ENCODE measurements at places on chromosomes 6 and 20.

DNA sequence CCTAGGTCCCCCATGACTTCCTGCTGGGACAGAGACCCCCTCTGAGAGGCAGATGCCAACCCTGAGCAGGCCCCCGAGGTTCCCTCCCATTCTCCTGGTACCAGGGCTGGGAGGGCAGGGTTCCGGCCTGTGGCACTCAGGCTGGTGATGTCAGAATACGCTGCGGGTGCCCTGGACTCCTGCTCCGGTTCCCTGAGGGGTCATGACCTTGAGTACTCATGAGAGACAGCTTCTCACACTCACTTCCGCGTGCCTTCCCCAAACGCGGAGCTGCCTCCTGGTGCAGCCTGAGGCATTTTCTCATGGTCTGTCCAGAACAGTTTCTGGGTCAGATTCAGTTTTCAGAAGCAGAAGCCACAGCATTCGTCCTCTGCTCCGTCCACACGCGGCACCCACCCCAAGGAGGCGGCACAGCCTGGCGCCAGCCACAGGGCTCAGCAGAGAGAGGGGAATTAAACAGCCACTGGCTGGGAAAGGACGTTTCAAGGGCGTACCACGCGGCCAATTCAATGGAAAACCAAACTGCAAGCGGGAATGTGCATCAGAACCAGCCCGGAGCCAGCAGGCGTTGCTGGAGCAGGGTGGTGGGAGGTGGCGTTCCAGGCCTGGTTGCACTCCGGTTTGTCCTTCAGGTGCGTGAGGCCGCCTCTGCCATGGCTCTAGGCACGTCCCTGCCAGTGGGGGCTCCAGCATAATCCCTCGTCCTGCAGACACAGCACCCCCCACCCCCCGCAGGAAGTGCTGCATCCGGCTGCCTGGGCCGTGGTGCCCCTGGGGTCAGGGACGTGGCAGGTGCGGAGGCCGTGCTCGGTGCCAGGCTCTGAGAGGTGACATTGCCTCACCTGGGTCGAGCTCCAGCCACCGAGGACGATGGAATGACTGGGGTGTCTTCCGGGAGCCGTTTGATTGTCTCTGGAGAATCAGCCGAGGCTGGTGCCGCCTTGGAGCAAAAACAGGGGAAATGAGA lies 58.3 kb upstream of the BHLHE23 start:
- no peak for DNase-seq

DNA sequence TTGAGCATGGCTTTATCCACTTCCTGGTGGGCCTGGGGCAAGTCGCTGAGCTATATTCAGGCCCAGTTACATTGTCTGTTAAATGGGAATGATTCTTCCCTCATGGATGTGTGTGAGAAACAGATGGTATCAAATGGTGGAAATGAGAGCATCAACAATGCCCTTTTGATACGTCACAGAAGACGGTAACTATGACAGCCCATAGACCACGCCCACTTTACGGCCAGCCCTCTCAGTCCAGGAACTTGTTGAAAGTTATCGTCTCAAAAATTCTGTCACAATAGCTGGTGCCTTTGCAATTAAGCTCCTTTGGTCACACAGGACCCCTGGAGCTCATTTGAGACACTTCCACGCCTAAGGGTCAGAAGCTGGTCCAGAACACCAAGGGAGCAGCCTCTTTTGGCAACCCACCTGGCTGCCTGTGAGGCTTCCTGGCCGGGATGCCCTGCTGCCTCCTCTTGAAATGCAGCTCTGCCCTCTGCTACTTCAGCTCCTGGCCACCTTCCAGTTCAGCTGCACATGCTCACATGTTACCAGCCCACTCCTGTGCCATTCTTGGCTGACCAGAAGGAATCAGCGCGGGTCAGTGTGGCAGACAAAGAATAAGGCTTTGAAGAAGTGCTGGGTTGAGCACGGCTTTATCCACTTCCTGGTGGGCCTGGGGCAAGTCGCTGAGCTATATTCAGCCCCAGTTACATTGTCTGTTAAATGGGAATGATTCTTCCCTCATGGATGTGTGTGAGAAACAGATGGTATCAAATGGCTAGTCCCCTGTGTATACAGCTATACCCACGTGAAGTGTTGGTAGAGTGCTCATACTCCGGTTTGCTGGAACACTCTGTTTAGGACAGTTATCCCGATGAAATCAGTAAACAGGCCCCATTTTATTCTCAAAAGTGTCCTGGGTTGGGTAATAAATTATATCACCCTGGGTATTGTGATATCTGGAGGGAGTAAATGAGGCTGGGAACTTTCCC lies 199.2 kb upstream of the SUPT3H start:
- no peak for DNase-seq

DNA sequence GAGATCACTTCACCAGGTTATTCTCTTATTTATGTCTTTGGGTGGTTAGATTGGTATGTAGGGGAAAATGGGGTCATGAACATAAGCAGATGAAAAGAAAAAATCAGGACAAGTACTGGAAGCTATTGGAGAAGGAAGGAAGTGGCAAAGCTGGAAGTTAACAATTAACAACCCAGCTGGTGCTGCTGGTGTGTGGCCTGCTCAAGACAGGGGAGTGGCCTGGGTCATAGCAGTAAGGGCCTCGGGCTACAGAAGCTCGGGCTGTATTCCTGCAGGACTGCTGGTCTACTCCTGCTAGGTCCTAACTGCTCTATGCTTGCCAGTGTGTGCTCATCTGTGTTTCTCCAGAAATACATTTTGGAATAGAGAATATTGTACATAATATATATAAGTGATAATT lies 19.6 kb downstream of the MYLIP start:
- no peak for DNase-seq

DNA sequence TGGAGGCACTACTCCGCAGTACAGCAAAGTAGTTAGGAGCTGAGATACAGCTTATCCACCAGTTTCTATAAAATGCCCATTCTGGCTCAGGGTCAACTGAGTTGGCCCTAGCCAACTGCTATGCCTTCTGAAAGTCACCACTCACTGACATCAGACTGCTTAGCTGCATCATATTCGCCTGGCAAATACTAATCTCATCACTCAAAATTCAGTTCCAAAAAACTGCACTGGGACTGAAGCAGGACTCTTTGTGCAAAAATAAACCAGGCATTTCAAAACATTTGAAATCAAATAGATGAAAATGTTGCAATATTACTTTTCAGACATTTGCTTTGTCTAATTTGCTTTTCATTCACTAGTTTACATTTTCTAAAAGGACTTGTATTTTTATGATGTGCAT lies 230.0 kb downstream of the ALDH8A1 start:
- no peak for DNase-seq

DNA sequence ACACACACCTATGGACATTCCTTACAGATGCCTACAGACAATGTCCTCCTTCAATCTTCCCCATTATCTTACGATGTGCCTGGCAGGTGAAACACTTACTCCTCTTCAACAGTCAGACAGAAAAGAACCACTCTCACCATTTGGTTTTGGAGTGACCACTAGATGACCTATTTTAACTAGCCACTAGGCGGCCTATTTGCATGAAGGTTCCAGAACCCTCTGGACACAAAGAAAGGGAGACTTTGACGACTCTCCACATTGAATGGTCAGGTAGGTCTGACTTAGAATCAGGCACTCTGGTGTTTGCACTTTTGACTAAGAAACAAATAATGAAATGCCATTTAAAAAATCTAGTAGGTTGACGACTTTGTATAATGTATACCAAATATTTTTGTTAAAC lies 42.0 kb downstream of the PNLDC1 start:
- DNase-seq = no peak

GRCh38 chr6:88499845-88500699 lies 333.9 kb upstream of the CNR1 start:
- DNase-seq = no peak

DNA sequence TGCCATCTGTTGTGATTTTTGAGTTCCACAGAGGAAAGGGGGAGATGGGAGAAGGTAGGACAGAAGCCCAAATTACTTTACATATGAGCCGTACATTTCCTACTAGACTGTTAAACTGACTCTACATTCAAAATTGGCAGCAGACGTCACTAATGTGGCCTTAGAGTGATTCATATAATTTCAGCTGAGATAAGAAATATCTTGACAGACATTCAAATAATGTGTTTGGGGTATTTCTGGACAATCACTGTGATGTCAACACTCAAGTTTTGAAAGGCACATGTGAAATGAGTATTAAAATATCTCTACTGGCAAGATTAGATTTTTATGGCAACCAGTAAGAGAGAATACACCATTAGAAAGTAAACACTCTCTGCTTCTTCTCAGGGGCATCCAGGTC lies 104.0 kb downstream of the MTFR2 start:
- DNase-seq = no peak

- DNase-seq = no peak
Measured at GRCh38 chr20:50518270-50518721, 8.1 kb downstream of the PTPN1 start.

GRCh38 chr6:142152746-142153145 lies 5.7 kb downstream of the VTA1 start:
- DNase-seq = no peak

- no peak for DNase-seq
Measured at GRCh38 chr6:44494011-44494501, 106.5 kb downstream of the CDC5L start.

DNA sequence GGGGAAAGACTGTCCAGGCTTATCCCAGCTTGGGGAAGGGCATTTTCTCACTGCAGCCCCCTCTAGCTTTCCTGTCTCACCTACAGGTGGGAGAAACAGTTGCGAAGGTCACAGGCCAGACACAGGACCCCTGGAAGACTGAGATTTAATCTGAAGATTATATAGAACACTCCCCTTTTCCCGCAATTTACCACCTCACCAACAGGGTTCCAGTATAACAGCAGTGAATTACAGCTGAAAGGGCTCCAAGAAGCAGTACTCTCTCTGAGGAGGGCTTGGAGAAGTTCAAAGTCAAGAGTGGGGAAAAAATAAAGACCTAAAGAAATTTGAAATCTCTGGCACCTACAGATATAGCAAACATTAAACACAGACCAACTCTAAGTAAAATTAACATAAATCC lies 111.9 kb downstream of the ANKRD60 start:
- DNase-seq = no peak

DNA sequence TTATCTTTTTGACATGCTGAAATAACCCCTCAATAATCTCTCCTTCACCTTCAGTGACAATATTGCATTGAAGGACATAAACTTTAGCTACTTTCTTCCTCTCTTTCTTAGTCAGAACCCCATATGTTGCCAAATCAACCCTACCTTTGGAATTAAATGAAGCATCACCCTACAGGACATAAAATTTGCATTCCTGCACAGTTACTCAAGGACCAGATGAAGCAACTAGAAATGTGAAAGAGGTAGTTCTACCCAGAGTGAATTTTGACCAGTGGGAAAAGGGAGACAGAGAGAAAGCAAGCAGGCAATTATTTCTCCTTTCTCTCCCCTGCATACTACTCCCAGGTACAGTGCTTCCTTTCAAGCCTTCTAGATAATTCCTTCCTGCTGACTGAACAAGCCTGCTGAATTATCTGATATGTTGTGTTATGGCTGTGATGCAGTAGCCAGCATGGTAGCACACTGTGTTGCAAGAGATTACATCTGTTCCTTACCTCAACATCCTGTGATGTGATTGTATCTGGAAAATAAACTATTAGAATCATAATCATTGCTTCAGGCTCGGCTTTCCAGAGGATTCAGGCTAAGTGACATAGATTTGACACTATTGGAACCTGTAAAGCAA lies 16.6 kb downstream of the TENT5A start:
- no peak for DNase-seq

DNA sequence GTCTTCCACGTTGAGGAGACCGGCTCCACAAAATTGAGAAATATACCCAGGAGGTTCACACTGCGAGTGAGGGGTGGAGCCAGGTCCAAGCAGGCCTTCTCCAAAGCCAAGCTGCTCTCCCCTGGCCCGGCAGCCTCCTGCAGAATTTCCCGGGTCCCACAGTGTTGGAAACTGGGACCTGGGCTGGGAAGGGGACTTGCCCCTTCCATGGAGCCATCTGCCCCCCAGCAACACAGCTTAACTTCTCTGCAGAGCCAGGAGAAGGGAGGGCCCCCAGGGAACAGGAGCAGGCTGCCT lies 35.4 kb downstream of the MDFI start:
- DNase-seq = no peak

GRCh38 chr20:23157734-23158133 lies 71.6 kb upstream of the CD93 start:
- DNase-seq = no peak

DNA sequence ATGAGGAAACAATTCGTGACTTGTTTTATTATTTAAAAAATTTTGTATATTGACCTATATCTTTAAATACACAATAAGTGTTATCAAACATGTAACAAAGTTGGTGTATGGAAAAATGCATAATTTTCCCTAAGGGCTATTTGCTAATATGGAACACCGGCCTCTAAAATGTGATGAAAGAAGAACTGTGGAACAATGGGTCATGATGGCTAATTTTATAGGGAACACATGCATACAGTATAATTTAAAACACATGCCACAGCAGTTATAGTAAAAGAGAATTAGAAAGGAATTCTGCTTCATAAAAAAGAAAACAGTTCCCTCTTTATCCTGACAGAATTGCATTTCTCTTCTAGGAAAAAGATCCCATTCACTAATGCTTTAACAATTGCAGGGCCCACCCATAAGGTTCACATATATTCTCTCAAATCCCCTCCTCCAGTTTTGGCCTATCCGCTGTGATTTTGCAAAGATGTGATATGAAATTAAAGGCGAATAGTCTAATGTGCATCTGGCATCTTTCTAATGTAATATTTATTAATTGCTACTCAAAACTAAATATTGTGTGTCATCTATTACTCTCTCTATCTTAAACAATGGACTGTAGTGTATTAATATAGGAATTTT lies 628.1 kb upstream of the CITED2 start:
- no peak for DNase-seq

- DNase-seq = no peak
Measured at GRCh38 chr6:96420294-96420693, 101.3 kb upstream of the UFL1 start.

GRCh38 chr6:45685076-45685475 lies 307.3 kb upstream of the SUPT3H start:
- DNase-seq = no peak

- no peak for DNase-seq
Measured at GRCh38 chr6:36353411-36353915, 16.8 kb upstream of the BNIP5 start.

GRCh38 chr6:82371799-82372546 lies 8.4 kb downstream of the TPBG start:
- no peak for DNase-seq

- no peak for DNase-seq
Measured at GRCh38 chr6:30885481-30885998, 1.2 kb downstream of the DDR1 start.

DNA sequence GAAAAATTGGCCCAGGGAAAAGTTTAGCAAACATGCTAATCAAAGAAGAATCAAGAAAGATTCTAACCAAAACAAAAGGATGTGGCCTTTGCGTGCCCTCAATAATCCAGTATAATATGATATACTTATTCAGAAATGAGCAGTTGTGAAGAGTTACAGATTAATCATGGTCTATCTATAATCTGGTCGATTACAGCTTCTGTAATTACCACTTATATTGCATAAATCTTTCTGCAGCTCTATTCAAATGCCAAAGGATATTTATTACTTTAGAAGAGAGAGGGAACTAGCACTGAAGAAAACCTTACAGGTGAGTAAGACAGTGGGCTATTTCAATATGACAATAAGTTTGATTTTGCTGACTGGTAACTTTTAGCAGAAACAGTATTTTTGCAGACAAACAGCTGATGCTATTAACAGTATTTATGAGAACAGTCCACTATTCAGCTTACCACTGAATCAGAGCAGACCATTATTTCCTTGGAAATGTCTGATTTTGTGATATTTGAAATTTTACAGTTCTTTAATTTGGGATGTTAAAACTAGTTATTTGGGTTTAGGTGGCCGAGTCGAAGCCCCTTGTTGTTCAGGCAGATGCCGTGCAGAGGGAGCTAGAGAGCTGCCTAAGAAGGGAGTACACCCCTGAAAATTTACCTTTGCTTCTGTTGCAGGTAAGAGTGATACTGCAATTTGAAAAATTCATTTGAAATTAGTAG lies 92.2 kb downstream of the CEP57L1 start:
- DNase-seq = peak; percentile 19
